ENCODE measurements at places on chromosomes 7 and 10.

- peak; percentile 62 for DNase-seq
Observed at GRCh38 chr10:62594093-62594520, 210.4 kb upstream of the ADO start.

DNA sequence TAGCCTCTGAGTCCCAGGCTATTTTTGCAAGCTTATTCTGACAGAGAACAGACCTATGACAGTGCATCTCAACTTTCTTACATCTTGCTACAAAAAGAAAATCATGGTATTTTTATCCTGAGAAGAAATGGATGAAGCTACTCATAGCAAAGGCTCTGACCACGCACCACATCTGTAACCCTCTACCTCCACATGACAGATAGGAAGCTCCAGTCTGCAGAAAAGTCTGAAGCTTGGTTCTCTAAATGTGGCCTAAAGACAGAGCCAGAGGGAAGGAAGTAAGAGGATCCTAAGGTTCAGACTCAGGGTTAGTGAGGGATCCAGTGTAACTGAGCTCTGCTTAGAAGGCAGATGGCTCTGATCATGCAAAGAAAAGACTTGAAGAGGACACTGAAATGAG is 58.4 kb upstream of the ABCB5 start:
- no peak for DNase-seq

GRCh38 chr10:72014197-72014596 is 50.0 kb downstream of the CHST3 start:
- DNase-seq: no peak

- no peak for DNase-seq
Observed at GRCh38 chr10:30371954-30372353, 22.9 kb upstream of the MTPAP start.

GRCh38 chr10:60023155-60023877 is 117.0 kb upstream of the CCDC6 start:
- DNase-seq: no peak

DNA sequence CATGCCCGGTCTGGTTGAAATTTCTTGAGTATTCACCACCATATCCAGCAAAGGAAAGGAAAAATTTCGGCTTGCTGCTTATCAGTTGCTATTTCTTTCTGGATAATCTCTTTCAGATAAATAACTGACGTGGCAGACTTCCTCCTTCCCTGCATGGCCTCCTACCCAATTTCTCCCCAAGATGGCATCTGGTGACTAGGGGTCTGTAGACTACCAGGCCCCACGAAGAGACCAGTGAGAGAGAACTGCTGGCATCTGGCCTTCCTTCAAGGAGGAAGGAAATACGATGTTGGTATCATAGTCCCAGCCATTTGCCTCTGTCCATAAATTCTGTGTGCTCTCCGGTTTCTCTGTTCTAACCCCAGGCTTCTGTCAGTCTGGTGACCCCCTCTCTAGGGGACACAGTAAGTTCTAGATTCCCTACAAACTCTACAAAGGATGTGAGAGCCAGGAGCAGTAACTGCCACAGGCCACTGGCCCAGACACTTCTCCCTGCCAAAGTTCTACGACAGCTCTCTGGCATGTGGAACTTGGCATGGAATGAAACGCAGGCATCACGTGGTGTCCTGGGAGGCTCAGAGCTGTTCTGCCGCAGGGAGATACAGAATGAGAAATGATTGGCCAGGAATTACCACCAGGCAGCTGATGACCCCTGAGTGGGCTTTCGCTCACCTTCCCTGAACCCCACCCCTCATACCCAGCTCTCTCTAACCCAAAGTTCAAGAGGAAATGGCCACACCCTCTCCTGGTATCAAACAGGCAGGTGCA is 30.0 kb upstream of the MSRB2 start:
- peak; percentile 73 for DNase-seq

GRCh38 chr7:149558149-149558861 is 60.7 kb upstream of the ZNF746 start:
- DNase-seq: peak; percentile 86

DNA sequence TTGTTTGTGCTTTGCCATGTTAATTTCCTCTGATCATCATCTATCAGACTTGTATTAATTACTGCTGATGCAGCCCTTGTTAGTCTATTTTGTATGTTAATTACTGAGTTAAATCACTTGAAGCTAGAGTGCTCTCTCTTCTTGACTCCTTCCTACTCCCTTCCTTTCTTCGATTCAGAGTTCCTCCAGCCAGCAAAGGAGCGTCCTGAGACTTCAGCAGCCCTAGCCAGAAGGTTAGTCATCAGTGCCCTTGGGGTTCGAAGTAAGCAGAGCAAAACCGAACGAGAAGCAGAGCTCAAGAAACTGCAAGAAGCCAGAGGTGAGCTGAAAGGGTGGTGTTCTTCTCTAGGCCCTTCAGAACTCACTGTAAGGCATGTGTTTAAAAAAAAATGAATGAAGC is 32.1 kb downstream of the LOXL4 start:
- DNase-seq: peak; percentile 57

GRCh38 chr10:10821926-10822325 is 195.7 kb upstream of the CELF2 start:
- DNase-seq: no peak

GRCh38 chr10:113455947-113456346 is 96.9 kb upstream of the HABP2 start:
- DNase-seq: no peak

DNA sequence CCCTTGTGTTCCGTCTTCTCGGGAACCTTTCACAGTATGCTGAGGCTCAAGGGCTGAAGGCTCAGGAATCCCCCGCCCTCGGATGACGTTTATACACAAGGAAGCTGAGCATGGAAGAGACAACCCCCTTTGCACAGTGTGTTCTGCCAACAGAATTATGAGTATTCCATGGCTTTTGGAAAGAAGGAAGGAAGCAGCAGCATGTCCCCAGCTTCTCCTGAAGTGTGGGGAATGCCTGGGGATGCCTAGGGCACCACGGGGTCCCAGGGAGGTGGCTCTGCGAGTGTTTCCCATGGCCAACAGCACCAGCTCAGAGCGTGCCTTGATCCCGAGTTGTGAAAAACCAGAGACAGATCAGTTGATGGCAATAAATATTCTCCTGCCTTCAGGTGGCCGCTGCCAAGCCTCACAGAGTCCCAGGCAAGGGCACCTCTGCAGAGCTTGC is 88.8 kb upstream of the DDC start:
- DNase-seq: peak; percentile 91

DNA sequence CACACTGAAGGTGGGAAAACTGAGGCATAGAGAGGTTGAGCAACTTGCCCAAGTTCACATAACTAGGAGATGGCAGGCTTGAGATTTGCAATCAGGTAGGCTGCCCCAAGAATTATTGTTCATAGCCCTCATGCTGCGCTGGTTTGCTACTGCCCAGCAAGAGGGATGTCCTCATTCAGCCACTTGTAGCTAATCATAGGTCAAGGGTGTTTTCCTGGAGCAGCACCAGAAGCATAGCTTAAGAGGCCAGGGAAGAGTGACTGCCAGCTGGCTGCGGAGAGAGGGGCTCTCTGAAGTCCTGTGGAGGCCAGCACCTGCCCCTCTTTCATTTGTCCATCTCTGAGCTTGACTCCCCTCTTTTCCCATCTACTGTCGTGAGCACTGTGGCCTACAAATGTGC is 15.0 kb downstream of the CDHR3 start:
- DNase-seq: no peak

- no peak for DNase-seq
Observed at GRCh38 chr7:55200441-55200840, 164.7 kb upstream of the LANCL2 start.

DNA sequence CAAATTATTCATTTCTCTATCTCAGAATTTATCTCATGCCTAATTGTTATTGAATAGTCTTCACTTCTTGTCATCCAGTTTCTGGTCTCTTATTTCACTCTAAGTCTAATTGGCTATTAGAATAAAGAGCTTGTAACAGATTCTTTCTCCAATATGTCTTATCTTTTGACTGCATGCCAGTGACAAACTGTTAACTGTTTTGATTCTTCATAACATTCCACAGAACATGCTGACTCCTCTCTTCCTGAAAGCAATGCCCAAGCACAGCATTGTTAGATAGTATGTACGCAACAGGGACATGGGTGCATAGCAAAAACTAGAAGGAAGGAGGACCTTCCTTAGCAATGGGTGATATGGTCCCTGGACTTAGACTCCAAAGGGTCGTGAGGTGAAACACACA is 65.4 kb downstream of the TRUB1 start:
- no peak for DNase-seq

Data from fibroblast of mammary gland (primary cell).